GM13976 (cell line): ENCODE measurements at places on chromosomes 2 and 18.

- no peak for DNase-seq
These were observed 108.8 kb downstream of the FARSB start for GRCh38 chr2:222547083-222547482.

- no peak for DNase-seq
These were observed 24.6 kb upstream of the MC5R start for GRCh38 chr18:13799396-13799795.

DNA sequence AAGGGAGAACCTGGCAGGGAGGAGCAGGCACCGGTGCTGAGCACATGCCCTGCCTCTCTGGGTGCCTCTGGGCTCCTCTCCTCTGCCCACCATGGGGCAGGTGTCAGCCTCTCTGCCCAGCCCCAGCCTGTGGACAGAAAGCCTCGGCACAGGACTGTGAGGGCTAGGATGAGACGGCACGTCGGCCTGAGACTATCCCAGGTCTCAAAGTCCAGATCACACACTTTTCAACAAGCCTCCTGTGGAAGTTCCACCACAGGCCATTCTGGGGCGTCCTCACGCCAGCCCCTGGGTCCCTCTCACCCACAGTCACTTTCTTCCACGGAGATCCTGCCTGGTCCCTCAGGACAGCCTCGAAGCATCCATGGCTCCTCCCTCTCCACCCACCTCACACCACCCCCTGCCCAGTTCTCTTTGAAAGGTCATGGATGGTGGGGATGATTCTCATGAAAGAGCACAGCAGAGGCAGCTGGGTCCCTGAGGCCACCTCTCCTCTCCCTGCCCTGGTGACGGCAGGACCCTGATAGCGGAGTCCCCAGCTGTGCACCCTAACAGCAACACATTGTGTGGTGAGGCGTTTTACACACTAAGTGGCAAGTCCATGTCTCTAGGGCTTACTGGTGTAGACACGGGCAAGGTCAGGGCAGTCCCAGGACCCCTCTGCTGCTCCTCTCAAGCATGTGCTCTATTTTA lies 569.4 kb upstream of the SALL3 start:
- no peak for DNase-seq

DNA sequence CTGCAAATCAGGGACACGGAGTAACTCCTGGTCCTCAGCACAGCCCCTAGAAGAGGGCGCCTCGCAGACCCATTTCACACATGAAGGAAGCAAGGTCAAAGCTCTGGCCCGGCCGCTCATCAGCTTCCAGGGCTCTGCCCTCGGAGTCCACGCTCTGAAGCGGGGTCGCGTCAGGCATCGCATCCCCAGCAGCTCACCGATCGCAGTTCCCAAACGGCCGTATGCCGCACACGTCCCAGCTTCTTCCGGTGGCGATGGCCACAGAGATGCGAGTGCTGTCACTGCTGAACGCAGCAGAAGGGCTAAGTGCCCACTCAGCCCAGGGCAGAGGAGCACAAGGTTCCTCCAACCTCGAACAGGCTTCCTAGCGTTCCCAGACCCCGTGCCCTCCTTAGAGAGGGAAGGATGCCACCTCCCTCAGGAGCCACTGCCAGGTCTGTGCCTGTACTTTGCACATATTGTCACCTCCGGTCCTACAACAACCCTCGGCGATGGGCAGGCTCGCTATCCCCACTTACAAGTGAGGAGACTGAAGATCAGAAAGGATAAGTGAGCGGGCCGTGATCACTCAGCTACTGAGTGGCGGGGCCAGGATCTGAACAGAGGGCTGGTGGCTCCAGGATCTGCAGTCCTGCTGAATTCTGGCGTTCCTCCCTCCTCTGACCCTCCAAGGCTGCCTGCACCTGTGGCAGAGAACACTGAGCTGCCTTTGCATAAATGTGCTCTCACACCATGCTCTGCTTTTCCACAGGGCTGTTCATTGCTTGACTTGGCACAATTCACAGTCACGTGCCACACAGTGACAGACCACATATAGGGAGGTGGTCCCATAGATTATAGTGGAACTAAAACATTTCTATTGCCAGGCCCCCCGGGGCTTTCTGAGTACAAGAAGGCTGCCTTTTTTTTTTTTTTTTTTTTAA lies 71.4 kb downstream of the COPS8 start:
- no peak for DNase-seq

- no peak for DNase-seq
These were observed 104.9 kb downstream of the SPTBN1 start for GRCh38 chr2:54561010-54561409.

DNA sequence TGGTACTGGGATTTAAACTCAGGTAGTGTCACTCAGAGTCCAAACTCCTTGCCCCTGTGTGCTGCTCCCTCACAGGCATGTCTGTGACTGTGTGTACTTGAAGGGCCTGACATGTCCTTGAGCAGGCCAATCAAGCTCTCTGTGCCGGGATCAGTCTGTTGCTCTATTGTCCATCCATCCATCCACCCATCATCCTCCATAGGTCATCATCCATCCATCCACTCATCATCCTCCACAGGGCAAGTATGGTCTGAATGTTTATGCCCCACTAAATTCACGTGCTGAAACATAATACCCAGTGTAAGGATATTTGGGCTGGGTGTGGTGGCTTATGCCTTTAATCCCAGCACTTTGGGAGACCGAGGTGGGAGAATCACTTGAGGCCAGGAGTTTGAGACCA lies 24.5 kb upstream of the NEB start:
- no peak for DNase-seq

DNA sequence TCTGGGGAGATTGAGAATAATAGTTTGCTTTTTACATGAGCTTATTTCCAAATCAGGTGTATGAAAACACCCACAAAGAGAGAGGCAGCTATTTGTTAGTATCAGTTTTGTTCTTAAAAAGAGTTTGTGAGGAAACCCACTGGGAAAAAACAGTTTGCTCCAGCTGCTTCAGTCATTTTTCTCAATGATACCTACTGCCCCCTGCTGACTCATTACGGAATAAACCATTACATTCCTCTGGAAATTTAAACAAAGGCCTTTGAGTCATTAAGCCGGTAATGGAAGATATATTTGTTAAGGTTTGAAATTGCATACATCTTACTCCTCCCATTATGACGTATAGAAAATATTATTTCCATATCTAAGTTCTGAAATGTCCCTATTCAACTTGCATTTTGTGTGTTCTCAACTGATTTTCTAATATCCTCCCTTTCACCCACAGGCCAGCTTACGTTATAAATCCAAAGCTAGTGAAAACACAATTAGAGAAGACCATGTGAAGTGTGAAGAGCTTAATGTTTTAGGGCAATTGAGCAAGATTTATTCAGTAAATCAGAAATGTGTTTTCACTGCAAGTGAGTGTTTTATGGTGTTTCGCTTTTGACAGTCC lies 761.6 kb downstream of the DSC3 start:
- no peak for DNase-seq

- DNase-seq = no peak
These were observed 175.0 kb downstream of the L3MBTL4 start for GRCh38 chr18:6239716-6240115.

DNA sequence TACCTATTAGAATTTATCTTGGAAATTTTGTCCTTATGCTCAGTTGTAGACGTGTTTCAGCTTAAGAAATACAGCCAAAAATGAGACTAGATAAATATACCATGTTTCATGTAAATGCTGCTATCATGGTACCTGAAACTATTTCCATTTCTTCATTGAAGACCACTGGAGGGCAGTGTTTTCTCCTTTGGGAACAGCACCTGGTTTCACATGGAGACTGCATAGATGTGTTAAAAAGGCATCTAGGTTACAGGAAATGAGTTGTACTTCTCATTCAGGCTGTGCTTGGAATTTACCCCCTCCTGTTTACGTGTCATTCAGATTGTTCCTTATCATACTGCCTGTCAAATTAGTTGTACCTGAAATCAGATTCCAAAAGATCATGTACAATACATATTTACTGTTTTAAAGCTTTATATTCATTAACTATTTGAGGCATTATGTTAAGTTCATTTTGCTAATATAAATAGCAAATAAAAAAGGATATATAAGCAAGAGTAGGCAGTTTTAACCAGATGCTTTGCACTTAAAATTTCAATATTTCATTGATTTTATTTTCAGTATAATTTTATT lies 57.3 kb upstream of the PSMD14 start:
- DNase-seq = no peak

DNA sequence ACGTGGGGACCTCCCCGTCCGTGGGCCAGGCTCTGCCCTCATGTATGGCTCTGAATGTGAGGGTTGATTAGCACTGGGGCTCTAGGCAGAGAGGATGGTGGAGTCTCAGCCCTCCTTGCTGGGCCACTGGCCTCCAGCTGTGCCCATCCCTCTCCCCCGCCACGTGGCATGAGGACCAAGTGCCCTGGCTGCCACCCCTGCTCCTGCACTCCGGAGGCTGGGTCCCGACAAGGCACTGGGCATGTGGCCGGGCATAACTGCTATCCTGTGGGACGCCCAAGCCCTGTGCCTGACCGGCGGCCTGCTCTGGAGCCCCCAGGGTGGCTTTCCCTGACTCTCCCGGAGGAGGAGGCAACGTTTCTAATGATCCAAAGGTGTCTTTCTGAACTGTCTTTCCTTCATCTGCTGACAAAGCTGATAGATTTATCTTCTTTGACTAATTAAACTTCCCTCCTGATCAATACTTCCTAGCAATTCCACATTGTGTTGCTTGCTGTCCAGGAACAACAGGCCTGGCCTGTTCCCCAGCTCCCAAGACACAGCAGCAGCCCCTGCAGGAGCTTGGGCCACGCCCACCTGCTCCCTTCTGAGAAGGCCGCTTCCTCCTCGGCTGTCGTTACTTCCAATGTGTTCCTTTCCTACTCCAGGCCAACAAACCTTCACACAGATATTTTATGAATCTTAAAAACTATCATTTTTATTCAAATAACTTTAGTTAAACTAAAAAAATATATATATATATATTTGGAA lies 132.0 kb downstream of the SNTG2 start:
- no peak for DNase-seq

- no peak for DNase-seq
These were observed 95.6 kb upstream of the ACVR1 start for GRCh38 chr2:157971702-157972101.

DNA sequence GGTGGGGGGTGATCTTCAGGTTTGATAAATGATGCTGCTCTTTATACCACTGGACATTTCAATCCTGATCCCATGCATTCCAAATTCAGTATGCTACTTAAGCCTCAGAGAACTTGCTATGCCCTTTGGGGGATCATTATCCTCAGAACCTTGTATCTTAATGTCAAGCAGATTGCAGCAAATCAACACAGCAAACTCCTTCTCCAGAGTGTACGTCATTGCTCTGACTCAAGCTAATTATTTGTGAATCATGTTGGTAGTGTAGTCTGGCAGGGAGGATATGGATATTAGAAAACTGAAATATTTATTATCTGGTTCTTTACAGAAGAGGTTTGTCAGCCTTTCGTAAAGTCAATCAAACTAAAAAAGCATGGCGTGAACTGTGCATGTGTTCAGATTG lies 562.5 kb upstream of the FAM98A start:
- DNase-seq = no peak

- no peak for DNase-seq
These were observed 389.6 kb downstream of the THSD7B start for GRCh38 chr2:137154946-137155345.

DNA sequence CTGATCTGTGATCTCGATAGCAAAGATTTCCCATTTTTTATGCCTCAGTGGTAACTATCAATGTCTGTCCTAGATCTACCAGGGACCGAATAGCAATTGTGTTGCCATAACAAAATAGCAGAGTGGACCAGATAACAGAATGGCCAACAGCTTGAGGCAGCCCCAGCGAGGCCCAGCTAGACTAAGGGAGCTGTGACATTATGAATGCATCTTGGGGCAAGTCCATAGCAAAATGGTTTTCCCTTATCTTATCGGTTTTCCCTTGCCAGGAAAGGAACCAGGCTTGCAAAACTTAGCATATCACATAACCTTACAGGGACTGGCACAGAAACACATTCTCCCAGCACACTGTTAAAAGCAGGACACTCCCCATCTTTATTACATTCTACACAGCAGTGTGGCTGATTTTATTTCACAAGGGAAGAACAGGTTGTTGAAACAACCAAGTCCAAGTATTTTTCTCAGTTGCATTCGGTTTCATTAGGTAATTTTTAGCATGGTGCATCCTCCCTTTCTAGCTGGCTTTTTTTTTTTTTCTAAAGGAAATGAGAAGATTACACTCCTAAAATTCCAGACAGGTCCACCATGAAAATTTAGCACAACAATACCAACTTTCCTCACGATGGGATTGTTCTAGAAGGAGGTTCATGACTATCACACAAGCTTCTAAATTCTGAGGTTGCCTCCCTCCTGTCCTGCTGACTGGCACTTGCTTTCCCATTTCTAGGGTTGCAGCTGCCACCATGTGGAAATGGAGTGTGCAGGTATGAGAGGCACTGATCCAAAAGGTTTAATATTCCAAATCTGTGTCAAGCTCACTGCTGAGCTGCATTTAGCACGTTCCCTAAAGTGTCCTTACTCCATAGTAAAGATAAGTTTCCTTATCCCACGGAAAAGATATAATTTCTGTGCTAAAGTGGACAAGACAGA lies 97.0 kb upstream of the SLC35G4 start:
- no peak for DNase-seq

- no peak for DNase-seq
These were observed 42.9 kb upstream of the REL start for GRCh38 chr2:60838481-60838880.

DNA sequence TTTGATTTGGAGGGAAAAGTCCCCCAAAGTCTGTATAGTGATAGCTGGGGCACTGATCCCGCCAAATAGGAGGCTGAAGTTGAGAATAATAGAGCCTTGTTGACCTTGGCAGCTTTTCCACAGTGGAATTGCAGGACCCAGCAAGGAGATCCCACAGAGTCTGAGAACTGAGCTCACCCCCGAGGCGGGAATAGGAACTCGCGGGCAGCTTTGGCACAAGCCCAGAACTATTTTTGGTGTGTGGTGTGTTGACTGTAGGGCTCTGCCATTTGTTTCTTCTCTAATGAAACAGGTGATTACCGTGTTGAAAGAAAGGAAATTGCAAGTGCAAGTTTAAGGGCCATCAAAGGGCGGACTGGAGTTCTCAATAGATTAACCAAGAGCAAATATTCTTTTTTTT lies 34.0 kb downstream of the SH3RF3 start:
- DNase-seq = no peak

DNA sequence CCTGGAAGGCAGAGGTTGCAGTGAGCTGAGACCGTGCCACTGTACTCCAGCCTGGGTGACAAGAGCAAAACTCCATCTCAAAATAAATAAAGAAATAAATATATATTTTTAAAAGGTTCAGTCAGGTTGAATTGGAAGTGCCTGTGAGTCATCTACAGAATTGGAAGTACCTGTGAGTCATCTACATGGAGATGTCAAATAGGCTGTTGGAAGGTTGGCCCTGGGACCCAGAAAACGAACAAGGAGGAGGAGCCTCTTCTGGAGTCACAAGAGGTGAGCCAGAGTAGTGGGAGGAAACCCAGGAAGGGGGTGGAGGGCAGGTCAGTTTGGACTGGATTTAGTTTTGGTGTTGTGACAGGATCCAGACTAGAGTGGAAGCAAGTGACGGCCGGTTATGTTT lies 15.2 kb upstream of the SCYGR1 start:
- no peak for DNase-seq
